CD4-positive, alpha-beta T cell treated with Interleukin-6 at 100 ng/mL for 8 hours (primary cell): ENCODE measurements at places on chromosomes 7 and 10.
A peak's percentile ranks its signal among the peaks of the same experiment; 100 is the strongest.

- no peak for DNase-seq
Observed at GRCh38 chr10:73439055-73439454, 5.7 kb upstream of the MSS51 start.

GRCh38 chr10:114206902-114207301 lies 27.7 kb downstream of the TDRD1 start:
- no peak for DNase-seq

DNA sequence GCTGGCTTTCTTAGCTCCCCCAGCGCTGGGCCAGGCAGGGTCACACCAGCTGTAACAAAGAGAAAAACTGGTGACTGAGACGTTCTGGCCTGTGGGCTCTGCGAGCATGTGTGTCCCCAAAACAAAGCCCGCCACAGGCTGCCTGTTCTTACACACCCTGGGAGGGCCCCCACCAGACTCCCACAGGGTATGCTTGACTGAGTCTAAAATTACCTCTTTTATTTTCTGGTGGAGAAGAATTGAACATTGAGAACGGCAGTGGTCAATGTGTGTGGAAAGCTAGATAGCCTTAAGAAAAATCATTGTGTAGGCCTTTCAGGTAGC lies 808 bp downstream of the C10orf71 start:
- no peak for DNase-seq

DNA sequence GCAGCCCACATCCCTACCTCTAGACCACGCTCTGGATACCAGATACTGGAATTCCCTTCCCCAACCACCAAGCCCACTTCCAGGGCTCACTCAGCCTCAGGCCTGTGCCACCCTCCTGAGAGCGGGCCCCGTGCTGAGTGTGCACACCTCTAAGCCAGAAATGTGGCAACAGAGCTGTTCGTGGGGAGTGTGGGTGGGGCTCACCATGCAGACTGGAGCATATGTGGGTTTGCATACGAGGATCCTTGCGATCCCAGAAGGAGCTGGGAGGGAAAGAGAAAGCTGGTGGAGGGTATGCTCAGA lies 13.0 kb upstream of the LIMK1 start:
- DNase-seq: no peak

DNA sequence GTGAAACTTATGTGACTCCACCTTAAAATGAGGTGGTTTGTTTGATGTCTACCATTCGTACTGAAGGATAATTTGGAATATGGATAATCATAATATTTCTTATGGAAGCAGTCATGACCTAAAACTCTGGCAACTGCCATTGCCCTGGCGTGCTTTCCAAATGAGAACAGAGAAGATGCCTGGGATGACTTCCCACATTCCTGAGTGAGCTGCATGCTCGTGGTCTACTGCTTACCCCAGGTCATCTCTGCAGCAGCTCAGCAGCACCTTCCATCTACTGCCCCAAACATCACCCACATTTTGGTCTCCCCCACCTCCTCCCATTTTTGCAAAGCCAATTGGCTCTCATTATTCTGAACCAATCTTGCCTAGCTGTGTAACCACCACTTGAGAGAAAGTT lies 40.1 kb downstream of the LYZL1 start:
- no peak for DNase-seq

- no peak for DNase-seq
Observed at GRCh38 chr10:77686096-77686495, 48.5 kb upstream of the KCNMA1 start.

DNA sequence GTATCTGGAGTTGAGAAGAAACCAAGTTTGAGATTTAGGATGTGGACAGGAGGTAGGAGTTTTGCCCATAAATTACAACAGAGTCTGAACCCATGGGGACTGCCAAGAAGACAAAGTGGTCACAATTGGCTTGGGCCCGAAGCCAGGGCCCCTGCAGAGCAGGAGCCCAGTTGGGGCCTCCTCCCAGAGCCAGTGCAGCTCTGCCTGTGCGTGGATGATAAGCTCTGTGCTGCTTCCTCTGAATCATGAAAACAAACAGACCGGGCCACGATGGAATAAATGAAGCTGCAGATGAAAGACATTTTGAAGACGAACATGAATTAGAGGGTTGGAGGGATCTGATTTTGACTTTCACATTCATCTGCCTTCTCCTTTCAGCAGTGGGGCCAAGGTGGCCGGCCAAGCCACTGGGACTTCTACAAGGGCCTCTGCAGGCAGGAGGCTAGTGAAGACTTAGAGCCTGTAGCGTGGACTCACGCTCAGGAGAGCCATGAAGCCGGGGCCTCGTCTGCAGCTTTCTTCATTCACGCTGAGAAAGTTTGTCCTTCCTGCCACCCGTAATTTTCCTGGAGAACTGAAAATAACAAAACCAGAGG lies 156.8 kb upstream of the LYZL1 start:
- no peak for DNase-seq

DNA sequence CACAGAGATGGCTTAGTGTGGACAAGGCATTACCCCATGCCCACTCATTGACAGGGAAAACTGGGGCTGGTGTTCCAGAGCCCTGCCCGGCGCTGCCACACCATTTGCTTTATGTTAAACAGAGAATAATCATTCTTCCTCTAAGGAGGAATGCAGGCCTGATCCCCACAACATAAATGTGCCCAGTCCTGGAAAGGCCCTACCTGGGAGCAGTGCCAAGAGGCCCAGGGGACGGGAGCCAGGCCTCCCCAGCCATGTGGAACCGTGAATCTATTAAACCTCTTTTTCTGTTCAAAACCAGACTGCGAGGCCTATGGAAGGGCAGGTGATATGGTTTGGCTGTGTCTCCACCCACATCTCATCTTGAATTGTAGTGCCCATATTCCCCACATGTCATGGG lies 264.1 kb downstream of the GRID1 start:
- no peak for DNase-seq

DNA sequence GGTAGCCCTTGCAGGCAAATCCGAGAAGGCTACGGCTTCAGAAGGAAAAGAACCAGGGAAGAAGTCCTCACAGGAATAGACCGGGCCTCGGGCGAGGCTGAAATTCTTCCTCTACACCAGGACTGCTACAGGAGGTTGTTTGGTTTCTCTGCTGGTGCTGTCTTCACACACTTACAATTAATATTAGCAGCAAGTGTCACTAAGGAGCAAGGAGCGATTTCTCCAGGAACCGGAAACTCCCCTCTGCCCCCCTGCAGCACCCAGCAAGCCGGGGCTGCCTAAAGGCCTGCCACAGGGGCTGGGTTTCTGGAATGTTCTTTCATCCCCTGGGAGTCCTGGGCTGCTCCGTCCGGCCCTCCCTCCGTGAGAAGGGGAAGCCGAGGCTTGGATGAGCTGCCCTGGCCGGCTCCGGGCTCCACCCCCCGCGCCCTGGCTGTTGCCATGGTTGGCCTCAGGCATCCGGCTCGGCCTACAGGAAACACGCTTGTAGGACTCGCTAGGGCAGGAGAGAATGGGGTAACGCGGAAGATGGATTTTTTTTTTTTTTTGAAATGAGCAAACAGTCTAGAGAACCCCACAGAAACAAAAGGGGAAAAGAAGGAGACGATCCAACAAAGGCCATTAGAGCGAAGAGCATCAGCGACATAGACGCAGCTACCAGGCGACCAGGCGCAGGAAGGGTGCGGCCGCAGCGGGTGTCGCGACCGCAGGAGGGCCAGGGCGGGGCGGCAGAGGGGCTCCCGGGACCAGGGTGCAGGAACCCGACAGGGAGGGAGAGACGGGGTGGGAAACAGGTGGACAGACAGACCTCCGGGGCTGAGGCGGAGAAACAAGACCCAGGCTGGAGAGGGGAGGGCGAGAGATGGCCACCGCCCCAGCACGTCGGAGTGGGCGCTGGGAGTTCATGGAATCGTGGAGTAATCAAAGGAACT lies 33.0 kb downstream of the EN2 start:
- DNase-seq: peak; percentile 24

DNA sequence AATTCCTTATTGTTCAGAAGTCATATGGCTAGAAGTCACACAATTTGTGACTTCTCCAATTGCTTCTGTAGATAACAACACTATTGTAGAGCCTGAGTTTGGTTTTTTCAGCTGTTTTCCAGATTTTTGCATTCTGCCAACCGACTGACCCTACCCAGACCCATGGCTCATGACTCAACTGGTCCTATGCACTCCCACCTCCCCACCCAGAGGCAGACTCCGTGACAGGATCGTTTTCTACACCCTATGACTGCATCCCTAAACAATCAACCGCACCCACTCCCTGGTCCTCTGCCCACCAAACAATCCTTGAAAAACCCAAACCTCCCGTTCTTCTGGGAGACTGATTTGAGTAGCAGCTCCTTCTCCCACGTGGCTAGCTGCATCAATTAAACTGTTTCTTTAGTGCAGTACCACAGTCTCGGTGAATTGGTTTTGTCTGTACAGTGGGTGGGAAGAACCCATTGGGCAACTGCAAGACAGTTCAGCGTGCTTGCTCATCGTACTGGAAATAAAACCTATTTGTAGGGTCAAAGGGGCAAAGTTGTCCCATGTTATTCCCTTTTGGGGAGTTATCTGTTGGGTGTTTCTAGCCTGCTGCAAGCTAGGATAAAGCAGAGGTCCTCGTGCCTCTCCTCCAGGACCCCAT lies 150.3 kb upstream of the FAM20C start:
- no peak for DNase-seq

DNA sequence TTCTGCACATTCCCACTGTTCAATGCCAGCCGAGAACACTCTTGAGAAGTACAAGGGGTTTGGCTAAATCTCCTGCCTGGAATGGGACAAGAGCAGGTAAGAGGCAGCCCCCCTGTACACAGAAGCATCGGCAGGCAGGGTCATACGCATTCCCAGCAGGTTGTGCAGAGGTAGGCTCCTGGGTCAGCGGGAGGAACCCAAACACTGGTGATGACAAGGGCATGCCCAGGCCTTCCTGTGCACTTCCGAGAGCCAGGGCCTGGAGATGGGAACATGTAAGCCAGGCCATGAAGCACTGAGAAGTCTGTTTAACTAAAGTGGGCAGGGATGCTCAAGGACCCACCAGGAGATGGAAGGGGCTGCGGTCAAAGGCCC lies 130.3 kb upstream of the CHST15 start:
- no peak for DNase-seq

DNA sequence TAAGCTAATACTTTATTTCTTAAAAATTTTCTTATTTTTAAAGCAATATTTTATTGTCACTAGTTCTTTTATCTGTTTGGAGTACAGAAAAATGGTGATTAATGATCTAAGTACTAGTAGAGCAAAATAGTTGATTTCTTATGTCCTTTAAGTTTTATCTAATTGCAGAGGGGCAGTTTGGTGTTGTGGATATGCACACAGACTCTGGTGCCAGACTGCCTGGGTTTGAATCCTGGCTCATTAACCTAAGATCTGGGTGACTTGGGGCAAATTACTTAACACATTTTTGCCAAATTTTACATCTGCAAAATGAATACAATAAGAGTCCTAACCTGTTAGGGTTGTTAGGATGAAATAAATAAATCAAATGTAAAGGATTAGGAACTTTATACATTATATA lies 10.7 kb upstream of the PRPS1L1 start:
- DNase-seq: no peak

GRCh38 chr7:7820409-7820808 lies 102.0 kb upstream of the RPA3 start:
- DNase-seq: no peak

GRCh38 chr10:77463967-77464745 lies 173.5 kb downstream of the KCNMA1 start:
- DNase-seq: no peak

- DNase-seq: no peak
Observed at GRCh38 chr10:48418189-48418788, 111.8 kb downstream of the MAPK8 start.

GRCh38 chr7:148256433-148256832 lies 334.1 kb upstream of the C7orf33 start:
- no peak for DNase-seq

- DNase-seq: no peak
Observed at GRCh38 chr10:131943021-131943814, 38.5 kb downstream of the BNIP3 start.

DNA sequence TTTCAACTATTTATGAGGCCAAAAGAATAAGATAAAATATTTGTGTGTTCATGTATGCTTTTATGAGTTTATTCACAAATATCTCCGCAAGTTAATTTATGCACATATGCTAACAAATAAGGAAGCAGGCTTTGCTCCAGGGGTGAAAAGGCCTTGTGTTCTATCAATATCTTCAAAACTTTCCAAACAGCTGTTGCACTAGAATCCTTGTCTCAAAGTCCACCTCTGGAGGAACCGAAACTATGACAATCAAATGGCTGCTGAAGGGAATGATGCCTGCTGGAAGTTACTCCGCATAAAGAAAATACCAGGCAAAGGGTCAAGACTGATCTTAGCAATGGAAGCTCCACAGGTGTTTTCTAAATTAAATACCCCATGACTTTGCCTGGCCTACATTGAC lies 145.0 kb upstream of the GHITM start:
- DNase-seq: no peak

DNA sequence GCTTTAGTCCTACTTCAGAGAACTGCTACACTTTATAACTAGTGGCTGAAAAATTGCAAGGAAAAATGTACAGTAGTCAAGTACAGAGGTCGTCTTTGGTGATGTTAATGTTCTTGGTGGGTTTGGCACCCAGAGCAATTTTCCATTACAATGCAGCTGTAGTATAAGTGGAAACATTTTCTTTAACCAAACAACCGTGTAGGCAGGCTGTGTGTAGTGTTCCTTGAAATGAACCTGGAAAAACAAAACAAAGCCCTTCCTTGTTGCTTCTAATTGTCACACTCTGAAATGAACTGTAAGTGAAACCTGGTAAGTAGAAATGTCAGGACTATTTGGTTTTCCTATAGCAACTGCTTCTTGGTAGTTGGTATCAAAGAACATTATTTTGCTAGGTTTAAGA lies 256.9 kb downstream of the MDFIC start:
- no peak for DNase-seq

- DNase-seq: no peak
Observed at GRCh38 chr7:66899552-66900280, 21.3 kb upstream of the TMEM248 start.

GRCh38 chr10:80670774-80671173 lies 133.1 kb downstream of the SH2D4B start:
- DNase-seq: no peak
